ENCODE measurements at places on chromosomes 2 and 18.

DNA sequence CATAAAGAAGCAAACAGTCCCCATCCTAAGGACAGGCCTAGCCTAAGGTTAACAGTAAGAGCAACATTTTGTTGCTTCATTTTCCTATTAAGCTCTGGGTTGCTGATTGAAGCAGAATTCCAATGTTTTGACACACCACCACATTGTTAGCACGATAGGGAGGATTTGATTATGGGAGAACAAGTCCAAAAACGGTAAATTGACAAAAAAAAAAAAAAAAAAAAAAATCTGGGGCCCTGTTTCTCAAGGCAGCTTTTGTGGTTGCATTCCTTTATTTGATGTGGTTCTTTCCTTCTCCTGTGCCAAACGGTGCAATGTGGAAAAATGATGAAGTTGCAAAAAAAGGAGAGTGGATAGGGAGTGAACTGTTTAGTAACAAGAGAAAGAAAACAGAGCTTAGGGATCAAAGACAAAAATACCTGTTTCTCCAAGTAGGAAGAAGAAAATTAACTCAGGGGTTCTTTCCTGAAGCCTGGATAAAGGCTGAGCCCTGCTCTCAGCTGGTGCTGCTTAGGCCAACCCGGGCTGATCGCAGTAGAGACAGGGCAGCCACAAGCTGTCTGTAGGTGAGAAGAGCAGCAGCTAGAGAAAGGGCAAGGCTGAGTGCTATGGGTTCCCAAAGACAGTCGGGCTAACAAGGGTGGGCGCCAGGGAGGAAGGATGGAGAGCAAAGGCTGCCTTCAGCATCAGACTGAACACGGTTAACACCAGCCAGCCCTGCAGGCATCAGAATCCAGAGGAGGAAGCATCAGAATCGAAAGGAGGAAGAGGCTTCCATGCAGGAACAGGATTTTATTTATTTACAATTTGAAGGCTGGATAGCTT lies 167.8 kb upstream of the FOSL2 start:
- peak; percentile 36 for DNase-seq

DNA sequence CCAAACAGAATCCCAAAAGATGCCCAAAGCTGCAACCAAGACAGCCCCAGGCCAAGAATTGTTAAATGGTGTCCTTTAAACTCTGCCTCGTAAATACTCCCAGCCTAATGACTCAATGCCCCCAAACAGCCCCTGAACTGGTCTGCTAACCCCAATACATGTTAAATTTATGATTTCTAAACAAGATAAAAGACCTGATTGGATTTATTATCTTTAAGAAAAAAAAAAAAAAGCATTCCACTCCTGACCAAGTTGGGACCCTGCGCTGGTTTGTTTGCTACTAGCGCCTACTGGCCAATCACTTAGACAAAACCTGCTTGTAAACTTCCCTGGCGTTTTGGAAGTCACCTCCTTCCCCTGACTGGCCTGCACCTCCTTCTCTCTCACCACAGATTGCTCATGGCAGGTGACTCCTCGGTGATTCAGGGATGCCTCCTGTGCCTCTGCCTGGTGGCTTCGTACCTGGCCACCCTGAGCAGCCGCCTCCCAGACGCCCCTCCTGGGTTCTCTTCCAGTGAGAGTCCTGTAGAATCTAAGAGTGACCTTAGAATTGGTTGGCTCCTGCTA lies 121.3 kb downstream of the BCL11A start:
- no peak for DNase-seq

- peak; percentile 12 for DNase-seq
These were observed 164.8 kb downstream of the PRKCE start for GRCh38 chr2:45816272-45816671.

DNA sequence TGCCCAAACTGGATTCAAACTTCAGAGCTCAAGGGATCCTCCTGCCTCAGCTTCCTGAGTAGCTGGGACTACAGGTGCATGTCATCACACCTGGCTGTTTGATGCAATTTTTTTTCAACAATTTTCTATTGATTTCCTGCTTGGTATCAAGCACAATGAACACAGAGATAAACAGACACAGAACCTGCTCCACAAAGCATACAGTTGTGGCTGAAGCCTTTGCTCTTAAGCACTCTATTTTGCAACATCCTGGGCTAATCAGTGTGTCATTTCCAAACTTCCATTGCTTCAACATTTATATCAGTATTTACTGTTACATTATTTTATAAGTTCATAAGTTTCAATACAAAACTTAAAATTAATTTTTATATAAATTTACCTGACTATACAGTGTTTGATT lies 79.4 kb downstream of the NEB start:
- no peak for DNase-seq

DNA sequence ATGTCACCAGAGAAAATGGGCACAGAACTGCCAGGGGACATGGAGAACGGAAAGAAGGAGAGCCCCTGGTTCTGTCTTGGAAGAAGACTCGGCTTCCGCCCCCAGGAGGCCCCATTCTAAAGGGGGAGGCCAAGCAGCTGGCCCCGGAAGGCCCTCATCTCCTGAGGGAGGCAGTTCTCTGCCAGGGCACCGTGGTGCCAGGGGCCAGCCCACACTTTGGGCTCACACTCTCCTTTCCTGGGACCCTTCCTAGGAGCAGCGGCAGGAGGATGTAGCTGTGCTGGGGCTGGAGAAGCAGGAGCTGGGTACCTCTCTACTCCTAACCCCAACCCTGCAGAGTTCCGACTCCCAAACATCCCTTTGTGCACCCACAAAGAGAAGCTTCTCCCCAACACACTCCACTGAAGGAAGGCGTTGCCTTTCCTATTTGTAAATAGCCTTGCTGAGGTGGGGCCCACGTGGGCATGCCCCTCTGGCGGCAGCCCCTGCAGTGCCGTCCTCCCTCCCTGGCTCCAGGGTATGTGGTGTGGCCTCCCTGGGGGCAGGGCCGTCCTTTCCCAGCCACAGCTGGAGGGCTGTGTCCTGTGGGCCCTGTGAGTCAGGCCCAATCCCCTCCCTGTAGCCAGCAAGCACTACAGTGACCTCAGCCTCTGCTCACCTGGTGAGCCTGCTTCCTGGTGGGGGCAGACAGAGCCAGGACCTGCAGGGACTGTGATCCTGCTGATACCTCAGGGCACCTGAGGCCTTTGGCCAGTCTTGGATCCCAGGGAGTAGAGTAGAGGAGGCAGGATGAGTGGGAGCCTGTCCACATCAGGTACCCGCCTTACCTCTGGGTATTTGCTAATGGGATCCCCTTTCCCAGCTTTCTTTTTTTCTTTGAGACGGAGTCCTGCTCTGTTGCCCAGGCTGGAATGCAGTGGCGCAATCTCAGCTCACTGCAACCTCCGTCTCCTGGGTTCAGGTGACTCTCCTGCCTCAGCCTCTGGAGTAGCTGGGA lies 26.6 kb downstream of the ZFP36L2 start:
- no peak for DNase-seq

DNA sequence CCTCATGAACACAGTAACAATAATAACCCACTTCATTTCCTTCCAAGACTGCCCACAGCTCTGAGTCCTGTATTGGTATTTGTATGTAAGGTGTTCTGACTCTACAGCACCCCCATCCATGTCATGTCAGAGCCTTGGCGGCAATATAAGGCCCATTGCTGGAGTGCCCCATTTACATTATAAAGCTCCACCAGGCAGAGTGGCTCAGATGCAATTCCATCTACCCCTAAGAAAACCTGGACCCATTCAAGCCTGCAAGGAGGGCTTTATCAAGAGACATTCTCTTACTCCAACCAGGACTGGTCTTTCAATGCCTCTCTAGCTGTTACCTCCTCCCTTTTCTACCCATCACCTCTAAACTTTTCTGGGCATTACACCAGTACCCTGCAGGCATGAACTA lies 101.6 kb downstream of the ANTXR1 start:
- DNase-seq = no peak

- no peak for DNase-seq
These were observed 20.8 kb downstream of the RBMS1 start for GRCh38 chr2:160472839-160473251.

DNA sequence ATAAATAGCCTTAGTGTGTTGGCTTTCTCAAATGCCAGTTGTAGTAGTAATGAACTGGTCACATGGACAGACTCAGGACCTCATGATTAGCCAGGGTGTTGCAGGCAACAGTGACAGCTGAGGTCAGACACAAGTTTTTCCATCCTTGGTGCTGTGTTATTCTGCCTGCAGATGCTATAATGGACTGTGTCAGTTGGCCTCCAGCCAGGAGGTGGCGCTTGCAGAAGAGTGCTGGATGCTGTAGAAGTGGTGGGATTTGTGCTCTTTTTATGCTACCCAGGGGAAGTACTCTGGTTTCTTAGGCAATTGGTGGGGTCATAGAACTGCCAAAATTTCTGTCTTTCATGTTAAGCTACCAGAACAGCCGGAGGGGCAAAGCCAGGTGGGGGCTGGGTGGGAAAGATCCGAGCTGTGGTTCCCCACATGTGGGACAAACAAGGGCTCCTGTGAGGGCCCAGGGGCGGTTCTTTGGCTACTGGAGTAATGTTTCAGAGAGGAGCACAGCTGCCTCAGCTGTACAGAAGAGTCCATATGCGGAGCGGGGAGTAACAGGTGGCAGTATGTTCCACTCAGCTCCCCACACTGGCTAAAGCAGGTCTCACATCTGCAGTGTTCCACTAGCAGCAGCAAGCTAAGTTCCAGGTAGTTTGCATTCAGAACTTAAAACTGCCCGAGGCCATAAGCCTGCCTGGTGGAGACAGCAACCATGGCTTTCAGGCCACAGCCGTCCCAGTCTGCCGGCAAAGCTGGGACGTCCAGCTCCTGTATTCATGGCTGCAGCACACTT lies 104.4 kb downstream of the GULP1 start:
- no peak for DNase-seq

GRCh38 chr18:7624697-7625096 lies 57.6 kb downstream of the PTPRM start:
- DNase-seq = no peak

- no peak for DNase-seq
These were observed 1.6 kb downstream of the CCDC88A start for GRCh38 chr2:55418072-55418471.

GRCh38 chr2:5520463-5520972 lies 171.7 kb upstream of the SOX11 start:
- DNase-seq = no peak

GRCh38 chr2:196278491-196278911 lies 107.1 kb upstream of the STK17B start:
- DNase-seq = no peak

- no peak for DNase-seq
These were observed 140.5 kb downstream of the TSN start for GRCh38 chr2:121895723-121896571.

DNA sequence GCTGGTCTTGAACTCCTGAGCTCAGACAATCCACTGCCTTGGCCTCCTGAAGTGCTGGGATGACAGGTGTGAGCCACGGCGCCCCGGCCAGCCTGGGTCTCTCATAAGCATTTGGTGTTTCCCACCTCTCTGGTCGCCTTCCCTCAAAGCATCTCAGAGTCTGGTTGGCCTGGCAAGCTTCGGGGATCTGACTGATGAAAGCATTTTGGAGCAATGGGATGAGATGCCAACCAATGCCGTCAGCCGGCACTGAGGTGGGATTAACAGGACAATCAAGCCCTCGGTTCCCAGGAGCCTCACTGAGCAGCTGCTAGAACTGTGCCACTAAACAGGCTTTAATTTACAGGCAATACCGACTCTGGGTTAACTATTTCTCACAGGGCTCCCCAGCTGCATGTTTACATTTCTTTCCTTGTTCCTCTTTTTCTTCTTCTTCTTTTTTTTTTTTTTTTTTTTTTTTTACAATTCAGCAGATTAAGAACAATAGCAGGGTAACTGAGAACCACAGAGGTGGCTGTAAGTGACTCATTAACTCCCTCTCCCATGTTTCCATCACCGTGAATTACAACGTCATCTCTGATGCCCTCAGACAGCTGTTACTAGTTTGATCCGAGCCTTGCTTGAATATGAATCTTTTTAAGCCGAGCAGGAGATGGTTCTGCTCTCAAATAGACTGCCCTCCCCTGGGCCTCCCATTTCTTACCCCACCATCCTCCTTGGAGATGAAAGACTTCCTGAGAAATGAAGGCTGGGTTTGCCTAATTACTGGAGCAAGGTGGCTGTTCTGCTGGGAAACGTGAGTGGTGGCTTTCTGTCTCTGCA lies 37.9 kb downstream of the ODC1 start:
- DNase-seq = no peak

GRCh38 chr2:39549000-39549399 lies 111.9 kb upstream of the MAP4K3 start:
- DNase-seq = no peak

DNA sequence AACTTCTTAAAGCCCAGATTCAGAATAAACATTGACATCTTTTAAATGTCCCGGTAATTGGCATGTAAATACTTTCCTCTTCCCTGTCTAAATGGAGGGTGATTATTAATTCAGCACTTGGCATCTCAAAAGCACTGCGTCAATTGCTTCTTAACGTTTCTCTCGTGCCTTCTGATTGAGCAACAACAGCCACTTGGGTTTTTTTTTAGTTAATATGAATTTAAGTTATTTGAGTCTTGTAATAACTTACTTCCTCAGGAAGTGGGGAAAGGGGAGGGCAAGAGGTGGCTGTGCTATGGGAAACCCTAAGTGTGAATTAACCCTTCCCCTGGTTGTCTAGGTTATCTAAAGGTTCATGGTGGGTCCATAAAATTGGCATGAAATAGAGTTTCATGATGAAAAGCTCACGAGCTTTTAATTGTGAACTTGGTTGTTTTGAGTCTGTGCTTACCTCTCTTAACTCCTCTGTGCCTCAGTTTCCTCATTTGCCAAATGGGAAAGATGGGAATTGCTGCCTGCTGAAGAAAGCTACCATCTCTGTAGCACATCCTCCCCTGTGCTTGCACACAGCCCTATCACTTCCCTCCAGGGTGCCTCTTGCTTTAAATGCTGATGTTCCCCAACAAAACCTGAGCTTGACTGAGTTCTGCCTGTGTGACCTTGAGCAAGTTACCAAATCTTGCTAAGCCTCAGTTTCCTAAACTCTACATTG lies 126.3 kb upstream of the BCL2L11 start:
- no peak for DNase-seq

DNA sequence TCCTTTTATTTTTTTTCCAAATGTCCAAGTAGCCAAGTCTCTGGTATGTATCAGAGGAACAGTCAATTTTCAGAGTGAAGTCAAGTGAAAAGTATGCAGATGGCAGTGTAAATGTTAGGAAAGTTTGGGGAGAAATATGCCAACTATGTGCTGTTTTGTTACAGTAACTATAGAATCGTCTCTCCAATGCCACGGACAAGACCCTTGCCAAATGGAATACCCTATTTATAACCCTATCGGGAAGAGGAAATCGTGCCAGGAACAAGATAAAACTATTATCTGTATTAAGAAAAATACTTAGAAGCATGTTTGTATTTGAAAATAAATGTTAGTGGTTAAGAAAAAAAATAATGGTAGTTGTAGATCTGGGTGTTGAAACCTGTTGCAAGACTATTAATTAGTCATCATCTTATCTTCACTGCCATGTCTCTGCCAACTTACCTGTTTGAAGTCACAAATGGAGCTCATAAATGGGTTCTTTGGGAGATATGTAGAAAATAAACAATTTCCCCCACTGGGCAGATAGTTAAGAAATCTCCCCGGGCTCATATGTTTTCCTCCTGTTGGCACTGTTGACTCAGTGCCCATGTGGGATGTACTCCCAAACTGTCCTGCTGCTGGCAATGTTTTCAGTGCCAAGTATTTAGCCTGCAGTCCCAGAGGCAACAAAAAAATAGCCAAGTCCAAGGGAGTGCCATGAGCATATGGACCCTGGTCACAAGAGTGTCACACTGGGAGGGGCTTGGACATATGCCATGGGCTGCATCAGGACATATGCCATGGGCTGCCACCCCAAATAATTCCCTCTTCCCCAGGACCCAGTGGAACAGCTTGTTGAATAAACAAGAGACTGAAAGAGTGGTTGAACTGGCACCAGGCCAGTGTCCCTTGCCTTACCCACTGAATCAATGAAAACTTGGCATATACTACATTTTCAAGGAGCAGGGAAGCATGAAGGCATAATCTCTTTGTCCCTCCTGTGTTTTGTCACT lies 366.9 kb downstream of the OSR1 start:
- DNase-seq = no peak

GRCh38 chr2:15778529-15779219 lies 161.7 kb upstream of the MYCN start:
- DNase-seq = no peak
